ENCODE measurements at places on chromosomes 16 and 17. TPM values are rescaled to one million over a fixed set of nuclear protein-coding genes. Genes with fewer than 3 reads are reported as not detected.

GRCh38 chr16:70677499-70678120 is 8.2 kb downstream of the MTSS2 start:
- H3K36me3 ChIP-seq, result 0 out of 2 replicates have a peak, but pooled peaks cover 2% of the 10 kb centered on the region
- DNase-seq, result no peak
- no peaks in the 10 kb centered on the region for H3K27me3 ChIP-seq
- no peak overlapping the region for H3K4me3 ChIP-seq
- no peak overlapping the region for H3K27ac ChIP-seq
- peaks cover 13% of the 10 kb centered on the region for H3K4me1 ChIP-seq

Gene NPIPA2
- 3.9 TPM for total RNA-seq

GRCh38 chr17:66813296-66813695 is 21.6 kb upstream of the CACNG5 start:
- H3K4me1 ChIP-seq, result no peaks in the 10 kb centered on the region
- DNase-seq, result no peak
- H3K27me3 ChIP-seq, result no peaks in the 10 kb centered on the region
- H3K4me3 ChIP-seq, result no peak overlapping the region

GRCh38 chr16:1890024-1890707 is 18.2 kb upstream of the MEIOB start:
- H3K4me1 ChIP-seq, result no peaks in the 10 kb centered on the region
- no peaks in the 10 kb centered on the region for H3K27me3 ChIP-seq
- DNase-seq, result no peak
- no peaks in the 10 kb centered on the region for H3K36me3 ChIP-seq
- no peak overlapping the region for H3K27ac ChIP-seq

Gene KCNJ2
- 1.5 TPM for total RNA-seq

Gene MPP3
- 7.1 TPM for total RNA-seq

DNA sequence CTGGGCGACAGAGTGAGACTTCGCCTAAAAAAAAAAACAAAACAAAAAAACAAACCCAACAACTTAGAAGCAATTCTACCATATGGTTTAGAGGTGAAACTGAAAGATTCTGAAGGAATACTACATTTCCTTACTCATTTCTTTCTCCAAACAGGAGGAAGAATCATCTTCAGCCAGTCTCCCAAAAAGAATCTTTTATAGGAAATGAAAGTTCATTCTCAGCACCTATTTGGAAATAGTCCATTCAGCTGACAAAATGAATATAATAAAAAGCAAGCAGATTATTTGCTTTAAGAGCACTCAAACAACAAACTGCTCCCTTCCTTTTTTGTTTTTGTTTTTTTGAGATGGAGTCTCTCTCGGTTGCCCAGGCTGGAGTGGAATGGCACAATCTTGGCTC is 17.7 kb downstream of the GRB2 start:
- H3K27ac ChIP-seq, result no peak overlapping the region
- no peak overlapping the region for H3K4me3 ChIP-seq
- H3K27me3 ChIP-seq, result no peaks in the 10 kb centered on the region
- peaks cover 29% of the 10 kb centered on the region for H3K4me1 ChIP-seq
- DNase-seq, result no peak
- H3K36me3 ChIP-seq, result peaks cover 6% of the 10 kb centered on the region

DNA sequence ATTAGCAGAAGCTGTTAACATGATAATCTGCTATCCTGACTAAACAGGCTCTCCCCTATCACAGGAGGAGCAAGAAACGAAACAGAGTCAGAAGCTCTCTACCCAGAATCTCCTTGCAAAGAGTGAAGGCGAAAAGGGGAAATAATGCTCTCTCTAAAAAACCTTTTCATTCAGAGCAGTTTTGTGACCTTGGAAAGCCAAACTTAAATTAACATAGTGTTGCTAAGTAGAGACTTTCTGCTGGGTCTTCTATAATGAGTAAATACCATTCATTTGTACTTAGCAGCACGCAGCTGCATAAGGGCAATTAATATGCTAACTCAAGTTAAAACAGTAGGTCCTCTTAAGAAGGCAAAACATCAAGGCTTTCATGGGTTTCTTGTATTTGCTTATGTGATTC is 101.7 kb upstream of the GPR139 start:
- no peaks in the 10 kb centered on the region for H3K36me3 ChIP-seq
- H3K27me3 ChIP-seq, result peaks cover 15% of the 10 kb centered on the region
- no peak overlapping the region for H3K27ac ChIP-seq
- DNase-seq, result no peak
- H3K4me3 ChIP-seq, result no peak overlapping the region
- H3K4me1 ChIP-seq, result no peaks in the 10 kb centered on the region

- no peak overlapping the region for H3K27ac ChIP-seq
- no peaks in the 10 kb centered on the region for H3K36me3 ChIP-seq
- no peak for DNase-seq
- no peaks in the 10 kb centered on the region for H3K4me1 ChIP-seq
- H3K27me3 ChIP-seq, result no peaks in the 10 kb centered on the region
Observed at GRCh38 chr17:40480501-40481003, 20.9 kb downstream of the TNS4 start.

Gene SEC14L5
- 0.26 TPM for total RNA-seq

Gene GAST
- total RNA-seq, result not detected

DNA sequence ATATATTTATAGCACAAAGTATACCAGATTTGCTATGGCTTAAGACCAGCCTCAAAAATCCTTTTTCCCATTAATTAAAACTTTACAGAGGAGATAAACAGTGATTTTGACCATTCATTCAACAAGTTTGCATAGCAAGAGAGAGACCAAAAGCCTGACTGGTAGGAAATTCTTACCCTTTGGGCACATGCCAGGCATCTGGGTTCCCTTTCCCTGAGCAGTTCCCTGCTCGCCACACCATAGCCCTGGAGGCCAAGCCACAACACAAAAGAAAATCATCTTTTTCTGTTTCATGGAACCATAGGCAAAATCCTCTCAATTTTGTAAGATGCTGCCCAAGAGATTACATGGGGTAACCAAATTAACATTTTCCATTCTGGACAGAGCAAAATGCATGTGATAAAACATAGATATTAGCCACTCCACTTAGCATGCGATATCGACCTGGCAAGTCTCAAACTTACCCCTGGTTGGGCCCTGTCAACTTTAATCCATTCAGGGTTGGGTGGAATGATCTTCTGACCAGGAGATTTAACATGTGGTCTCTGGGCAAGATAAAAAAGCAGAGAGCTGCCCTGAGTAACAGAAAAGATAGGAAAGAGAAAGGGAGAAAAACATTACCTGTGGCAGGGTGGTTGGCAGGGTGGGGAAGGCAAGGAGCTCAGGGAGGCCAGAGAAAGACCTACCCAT is 57.6 kb upstream of the B4GALNT2 start:
- H3K27me3 ChIP-seq, result no peaks in the 10 kb centered on the region
- no peak overlapping the region for H3K27ac ChIP-seq
- no peak for DNase-seq
- H3K36me3 ChIP-seq, result no peaks in the 10 kb centered on the region

DNA sequence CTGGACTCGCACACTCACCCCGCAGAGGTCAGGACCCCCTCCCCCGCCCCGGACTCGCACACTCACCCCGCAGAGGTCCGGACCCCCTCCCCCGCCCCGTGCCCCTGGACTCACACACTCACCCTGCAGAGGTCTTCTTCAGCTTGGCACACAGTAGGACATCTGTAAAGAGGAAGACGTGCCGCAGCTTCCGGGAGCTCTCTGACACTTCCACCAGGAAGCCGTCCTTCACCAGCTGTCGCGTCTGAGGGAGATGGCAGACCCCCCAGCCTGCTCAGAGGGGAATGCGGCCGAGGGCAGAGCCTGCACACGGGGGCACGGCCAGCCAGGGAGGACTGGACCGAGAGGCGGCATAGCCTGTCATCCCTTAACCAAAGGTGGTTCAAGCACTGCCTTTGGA is 72.9 kb downstream of the TIMM22 start:
- no peak for DNase-seq
- H3K4me3 ChIP-seq, result no peak overlapping the region
- H3K27me3 ChIP-seq, result no peaks in the 10 kb centered on the region
- H3K27ac ChIP-seq, result no peak overlapping the region
- H3K36me3 ChIP-seq, result no peaks in the 10 kb centered on the region

GRCh38 chr16:842061-842476 is 41.5 kb upstream of the GNG13 start:
- no peak overlapping the region for H3K4me3 ChIP-seq
- no peak overlapping the region for H3K27ac ChIP-seq
- no peaks in the 10 kb centered on the region for H3K27me3 ChIP-seq
- DNase-seq, result no peak

Gene KRT27
- not detected for total RNA-seq

Gene EFCAB13
- 7.1 TPM for total RNA-seq

Gene RNF112
- 0.10 TPM for total RNA-seq

Gene GPS2
- 96.6 TPM for total RNA-seq

Gene HBA1
- total RNA-seq, result 4.4 TPM

DNA sequence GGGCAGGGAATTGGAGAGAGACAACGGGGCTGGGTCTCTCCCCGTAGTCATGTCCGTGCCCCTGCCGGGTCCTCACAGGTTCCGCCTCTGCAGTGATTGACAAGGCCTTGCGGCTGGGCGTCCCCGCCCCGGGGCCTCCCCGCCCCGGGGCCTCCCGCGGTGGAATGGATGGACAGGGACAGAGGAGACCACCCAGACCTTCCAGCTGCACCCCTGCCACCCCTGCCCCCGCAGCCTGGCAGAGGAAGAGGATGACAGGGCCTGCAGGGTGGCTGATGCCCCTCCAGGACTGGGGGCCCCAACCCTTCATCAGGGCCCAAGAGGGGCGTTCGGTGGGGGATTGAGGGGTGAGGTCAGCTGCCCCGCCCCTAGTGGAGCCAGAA is 216.4 kb upstream of the CIBAR2 start:
- peak overlapping the region; percentile 92 for H3K27ac ChIP-seq
- H3K4me3 ChIP-seq, result no peak overlapping the region
- H3K27me3 ChIP-seq, result no peaks in the 10 kb centered on the region
- H3K4me1 ChIP-seq, result peaks cover 31% of the 10 kb centered on the region
- DNase-seq, result no peak

Gene EME2
- 53.4 TPM for total RNA-seq

GRCh38 chr17:15446036-15446435 is 21.4 kb downstream of the CDRT4 start:
- no peak overlapping the region for H3K4me3 ChIP-seq
- no peak for DNase-seq
- H3K36me3 ChIP-seq, result no peaks in the 10 kb centered on the region
- no peak overlapping the region for H3K27ac ChIP-seq
- no peaks in the 10 kb centered on the region for H3K4me1 ChIP-seq
- H3K27me3 ChIP-seq, result no peaks in the 10 kb centered on the region

Gene MYLK3
- total RNA-seq, result 0.31 TPM

DNA sequence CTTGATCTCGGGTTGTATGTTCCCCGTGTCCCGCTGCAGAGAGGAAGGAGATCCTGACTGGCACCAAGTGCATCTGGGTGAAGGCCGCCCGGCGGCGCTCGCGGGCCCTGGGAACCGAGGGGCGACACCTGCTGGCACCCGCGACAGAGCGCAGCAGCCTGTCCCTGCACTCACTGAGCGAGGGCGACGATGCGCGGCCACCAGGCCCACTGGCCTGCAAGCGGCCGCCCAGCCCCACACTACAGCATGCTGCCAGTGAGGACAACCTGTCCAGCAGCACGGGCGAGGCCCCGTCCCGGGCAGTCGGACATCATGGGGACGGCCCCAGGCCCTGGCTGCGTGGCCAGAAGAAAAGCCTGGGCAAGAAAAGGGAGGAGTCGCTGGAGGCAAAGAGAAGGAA is 7.5 kb downstream of the BTBD17 start:
- no peaks in the 10 kb centered on the region for H3K4me1 ChIP-seq
- no peak overlapping the region for H3K4me3 ChIP-seq
- H3K27me3 ChIP-seq, result peaks cover 11% of the 10 kb centered on the region

- H3K27me3 ChIP-seq, result no peaks in the 10 kb centered on the region
- no peak overlapping the region for H3K27ac ChIP-seq
- H3K4me3 ChIP-seq, result no peak overlapping the region
- peaks cover 5% of the 10 kb centered on the region for H3K4me1 ChIP-seq
- DNase-seq, result no peak
- no peaks in the 10 kb centered on the region for H3K36me3 ChIP-seq
Observed at GRCh38 chr17:17978481-17979424, 6.1 kb downstream of the DRC3 start.

- H3K4me1 ChIP-seq, result peaks cover 17% of the 10 kb centered on the region
- no peak for DNase-seq
- no peaks in the 10 kb centered on the region for H3K27me3 ChIP-seq
- H3K27ac ChIP-seq, result peak overlapping the region; percentile 84
Observed at GRCh38 chr16:24538756-24539294, 541 bp upstream of the RBBP6 start.

DNA sequence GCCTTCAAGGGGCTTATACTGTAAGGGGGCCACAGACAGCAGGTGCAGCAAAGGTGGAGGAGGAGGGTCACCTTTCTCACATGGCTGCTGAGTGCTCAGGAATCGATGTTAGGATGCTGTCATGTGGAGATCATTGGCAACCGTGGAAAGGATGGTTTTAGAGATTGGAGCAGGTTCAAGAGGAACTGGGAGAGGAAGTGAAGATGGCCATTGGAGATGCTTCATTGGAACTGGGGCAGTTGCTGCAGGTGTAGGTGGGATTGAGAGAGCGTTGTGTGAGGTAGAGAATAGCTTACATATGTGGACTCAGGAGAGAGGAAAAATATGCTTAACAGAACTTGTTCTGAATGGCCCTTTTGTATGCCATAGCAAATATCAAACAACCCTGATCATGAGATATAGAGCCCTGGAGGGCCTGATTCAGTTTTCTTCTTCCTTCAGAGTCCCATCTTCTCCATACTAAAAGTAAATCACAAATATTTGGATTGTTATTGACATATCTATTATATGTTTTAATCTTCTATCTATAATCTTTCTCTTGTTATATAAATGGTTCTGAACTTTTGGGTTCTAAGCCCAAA is 40.8 kb downstream of the LDHD start:
- no peak overlapping the region for H3K27ac ChIP-seq
- H3K36me3 ChIP-seq, result no peaks in the 10 kb centered on the region
- peaks cover 13% of the 10 kb centered on the region for H3K4me1 ChIP-seq
- no peak overlapping the region for H3K4me3 ChIP-seq
- DNase-seq, result no peak
- no peaks in the 10 kb centered on the region for H3K27me3 ChIP-seq

Gene CEP131
- 26.0 TPM for total RNA-seq

- H3K4me3 ChIP-seq, result no peak overlapping the region
- H3K4me1 ChIP-seq, result no peaks in the 10 kb centered on the region
- DNase-seq, result no peak
- H3K27ac ChIP-seq, result no peak overlapping the region
- no peaks in the 10 kb centered on the region for H3K36me3 ChIP-seq
Observed at GRCh38 chr17:60277258-60277657, 114.7 kb downstream of the USP32 start.

Gene C1QL1
- total RNA-seq, result 9.5 TPM

Gene TMEM219
- 161 TPM for total RNA-seq

Gene SPATA22
- total RNA-seq, result not detected

Gene VAT1L
- not detected for total RNA-seq
